HS-5 (cell line): ENCODE measurements at places on chromosomes 6 and 20.

GRCh38 chr6:101181006-101181405 is 212.5 kb upstream of the GRIK2 start:
- no peak for DNase-seq

DNA sequence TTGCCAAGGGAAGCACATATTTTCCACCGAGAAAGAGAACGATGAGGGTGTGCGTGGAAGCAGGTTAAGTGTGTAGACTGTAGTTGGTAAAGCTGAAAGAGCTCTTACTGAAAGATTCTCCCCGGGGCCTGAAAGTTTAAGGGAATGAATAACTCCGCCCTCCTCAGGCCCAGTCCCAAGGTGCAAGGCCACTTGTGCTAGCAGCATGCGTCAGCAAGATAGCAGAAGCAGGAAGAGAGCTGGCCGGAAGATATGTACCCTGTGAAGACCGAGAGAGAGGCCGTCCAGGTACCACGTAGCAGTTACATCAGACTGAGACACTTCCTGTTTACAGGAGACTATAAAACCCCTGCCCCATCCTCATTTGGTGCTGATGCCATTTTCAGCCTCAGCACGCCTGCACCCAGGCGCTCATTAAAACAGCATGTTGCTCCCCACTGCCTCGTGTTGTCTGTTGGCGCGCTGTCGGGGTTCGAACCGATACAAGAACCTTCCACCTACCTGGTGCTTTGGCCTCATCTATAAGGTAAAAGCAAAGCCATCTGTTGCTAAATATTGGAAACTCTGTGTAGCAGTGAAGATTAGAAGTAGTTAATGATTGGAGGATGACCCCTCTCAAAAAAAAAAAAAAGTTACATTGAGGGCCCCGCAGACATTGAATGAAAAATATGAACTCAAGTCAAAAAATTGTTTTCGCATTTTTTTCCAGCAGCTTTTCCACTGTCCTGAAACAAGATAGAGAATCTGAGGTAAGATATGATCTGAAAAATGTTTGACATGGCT is 18.6 kb upstream of the FAM135A start:
- DNase-seq = no peak

DNA sequence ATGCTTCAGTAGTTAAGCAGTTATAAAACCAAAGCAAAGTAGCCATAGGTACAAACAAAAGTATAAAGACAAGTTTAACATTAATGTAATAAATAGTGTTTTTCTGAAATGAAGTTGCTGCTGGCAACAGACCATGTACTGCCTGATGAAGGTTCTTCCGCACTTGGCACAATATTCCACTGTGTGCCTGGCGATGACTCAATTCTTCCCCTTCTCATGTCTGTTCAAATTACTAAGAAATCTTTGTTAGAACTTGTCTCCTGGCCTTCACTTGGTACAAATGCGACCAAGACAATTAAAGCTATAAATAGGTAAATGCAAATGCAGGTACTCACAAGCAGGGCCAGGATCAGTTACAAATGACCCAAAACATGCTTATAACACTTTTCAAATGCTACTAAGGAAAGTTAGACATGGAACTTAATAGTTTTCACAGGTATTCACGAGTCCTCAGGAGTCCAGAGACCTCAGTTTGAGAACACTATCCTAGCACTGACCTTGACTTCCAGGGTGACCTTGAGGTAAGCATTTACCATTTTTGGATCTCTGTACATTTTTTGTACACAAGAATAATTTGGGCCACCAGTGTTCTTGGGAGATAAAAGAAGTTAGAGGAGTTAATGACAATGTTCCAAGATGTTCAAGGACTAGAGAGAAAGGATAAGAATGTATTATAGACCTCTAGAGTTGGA is 8.1 kb upstream of the DDR1 start:
- no peak for DNase-seq

- DNase-seq = no peak
Observed at GRCh38 chr20:37526238-37526838, 1.3 kb downstream of the BLCAP start.

- DNase-seq = no peak
Observed at GRCh38 chr20:58926802-58927489, 54.1 kb upstream of the NELFCD start.

DNA sequence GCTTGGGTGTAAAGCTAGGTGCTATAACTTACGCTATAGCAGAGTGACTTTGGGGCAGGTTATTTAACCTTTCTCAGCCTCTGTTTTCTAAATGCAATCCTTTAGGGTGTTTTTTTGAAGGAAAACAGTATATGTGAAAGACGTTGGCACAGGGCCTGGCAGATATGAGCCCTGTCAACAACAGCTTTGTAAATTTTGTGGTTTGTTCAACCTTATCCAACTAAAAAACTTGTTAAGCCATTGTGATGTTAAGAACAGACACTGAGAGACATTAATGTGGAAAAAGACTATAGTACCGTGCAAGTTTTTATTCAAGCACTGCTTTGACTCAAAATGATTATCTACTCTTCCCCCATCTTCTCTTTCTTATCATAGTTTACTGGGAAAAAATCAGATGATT is 8.2 kb downstream of the HECA start:
- DNase-seq = no peak

DNA sequence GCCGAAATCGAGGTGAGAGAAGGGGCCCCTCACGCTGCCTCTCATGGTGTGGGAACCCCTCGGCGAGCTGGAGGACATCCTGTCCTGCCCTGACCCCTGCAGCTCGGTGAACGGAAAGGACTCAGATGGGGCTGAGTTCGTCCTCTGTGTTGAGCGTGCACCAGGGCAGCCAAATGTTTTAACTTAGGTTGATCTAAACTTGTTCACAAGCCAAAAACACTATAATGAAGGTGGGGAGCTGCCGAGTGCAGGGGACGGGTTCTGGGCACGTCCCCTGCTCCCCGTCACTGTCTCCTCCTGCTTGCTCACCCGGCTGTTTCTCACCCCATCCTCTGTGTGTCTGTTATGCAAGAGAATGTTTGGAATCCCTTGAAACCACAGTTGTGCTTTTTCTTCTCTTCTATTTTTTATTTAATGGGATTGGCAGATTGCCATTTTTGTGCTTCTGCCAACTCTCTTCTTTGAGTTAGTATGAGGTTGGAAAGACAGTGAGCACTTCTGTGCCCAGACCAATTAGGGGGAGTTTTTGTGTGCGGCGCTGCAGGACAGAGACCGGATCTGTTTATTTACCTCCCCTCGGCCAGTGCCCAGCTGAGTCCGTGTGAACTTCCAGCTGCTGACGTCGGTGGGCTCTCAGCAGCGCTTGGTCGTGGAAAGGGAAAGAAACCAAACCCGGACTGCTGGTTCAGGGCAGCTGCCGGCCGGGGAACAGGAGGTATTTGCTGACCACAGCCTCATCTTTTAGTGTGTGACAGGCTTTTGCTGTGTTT is 158.1 kb downstream of the DTNBP1 start:
- DNase-seq = peak; percentile 74
